ENCODE measurements at places on chromosomes 11 and 22. TPM values are rescaled to one million over a fixed set of nuclear protein-coding genes. Genes with fewer than 3 reads are reported as not detected.

DNA sequence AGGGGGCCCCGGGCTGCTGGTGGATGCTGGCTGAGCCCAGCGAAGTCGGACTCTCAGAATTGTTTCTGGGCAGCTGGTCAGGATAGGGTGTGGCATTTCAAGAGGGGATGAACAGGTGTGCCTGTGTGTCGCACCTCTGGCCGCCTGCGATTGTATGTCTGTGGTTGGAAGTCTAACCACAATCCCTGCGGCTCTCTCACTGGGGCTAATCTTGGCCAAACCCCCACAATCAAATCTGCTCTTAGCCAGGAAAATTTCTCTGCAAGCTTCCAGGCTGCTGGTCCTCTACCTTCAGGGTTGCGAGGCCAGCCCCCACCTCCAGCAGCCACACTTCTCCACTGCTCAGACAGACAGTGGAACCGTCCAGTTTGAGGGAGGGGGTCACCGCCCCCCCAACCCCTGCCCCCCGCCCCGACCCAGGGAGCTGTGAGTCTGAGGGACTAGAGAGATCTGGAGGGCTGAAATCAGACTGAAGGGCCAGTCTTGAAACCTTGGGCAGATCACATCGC lies 953 bp downstream of the ATG16L2 start:
- no peak for DNase-seq

SLC17A6 gene
- not detected for polyA plus RNA-seq

DNA sequence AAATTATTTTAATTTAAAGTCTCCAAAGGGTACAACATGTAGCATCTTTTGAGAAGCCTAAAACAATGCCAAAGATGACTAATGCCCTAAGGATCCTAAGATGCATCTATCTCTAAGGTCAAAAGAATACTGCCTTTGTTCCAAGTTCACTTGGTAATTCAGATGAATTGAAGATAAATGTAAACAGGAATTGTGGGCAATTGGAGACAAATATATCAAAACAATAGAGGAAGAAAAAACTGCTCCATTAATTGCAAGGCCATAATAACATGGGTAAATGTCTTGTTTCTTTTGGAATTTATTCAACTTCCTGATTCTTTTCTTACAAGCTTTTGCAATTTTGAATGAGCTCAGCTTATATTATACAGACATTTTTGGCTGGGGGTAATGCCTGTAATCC lies 338.6 kb downstream of the TTC28 start:
- no peak for DNase-seq

DNA sequence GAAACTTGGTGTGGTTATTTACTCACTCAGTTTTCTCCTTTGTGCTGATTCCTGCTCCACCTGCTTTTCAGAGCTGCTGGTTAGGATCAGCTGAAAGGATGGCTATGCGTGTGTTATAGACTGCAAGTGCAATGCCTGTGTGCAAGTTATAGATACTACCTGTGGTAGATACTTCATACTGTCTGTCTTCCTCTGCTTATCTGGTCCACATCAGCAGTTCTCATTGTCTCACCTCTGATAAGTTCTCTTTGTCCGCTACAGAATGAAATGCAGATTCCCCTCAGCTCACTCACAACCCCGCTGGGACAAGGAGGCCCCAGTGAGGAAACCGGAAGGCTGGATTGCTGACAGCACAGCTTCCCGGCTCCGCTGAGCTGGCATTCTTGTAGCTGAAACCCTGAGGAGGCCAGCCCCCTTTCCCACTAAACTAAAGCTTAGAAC lies 37.5 kb upstream of the LYVE1 start:
- DNase-seq: no peak

ST14 gene
- polyA plus RNA-seq: not detected

DNA sequence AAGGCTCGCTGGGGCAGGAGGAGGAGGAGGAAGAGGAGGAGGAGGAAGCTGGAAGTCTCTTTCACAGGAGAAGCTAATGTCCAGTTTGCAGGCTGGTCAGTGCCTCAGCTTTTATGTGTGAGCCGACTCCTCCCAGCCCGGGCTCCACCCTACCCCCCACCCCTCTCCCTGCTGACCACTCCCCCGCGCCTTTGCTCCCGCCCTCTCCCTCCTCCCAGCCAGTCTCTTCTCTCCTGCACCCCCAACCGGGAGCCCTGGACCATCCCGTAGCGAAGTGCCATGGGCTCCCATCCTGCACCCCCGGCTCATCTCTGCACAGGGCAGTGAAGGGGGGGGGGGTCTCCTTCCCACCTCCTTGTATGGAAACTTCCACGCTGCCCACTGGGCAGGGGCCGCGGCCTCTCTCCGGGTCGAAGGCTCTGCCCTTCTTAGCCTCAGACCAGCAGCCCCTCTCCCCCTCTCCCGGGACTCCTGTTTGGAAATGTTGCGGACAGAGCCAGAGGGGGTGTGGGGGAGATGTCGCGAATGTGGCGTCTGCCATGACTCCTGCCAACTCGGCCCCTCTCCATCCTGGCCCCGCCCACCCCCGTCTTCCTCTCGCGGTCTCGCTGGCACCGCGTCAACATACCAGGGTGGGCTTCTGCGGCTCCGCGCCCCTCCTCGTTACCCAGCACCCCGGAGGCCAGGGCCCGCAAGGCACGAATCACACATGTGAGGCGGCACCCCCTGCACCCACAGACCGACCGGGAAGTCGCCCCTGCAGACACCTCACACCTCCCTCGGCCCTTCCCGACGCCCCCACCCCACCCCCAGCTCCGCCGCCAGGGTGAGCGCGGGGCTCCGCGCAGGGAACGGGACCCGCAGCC lies 1.8 kb downstream of the IGF2 start:
- peak; percentile 95 for DNase-seq

DNA sequence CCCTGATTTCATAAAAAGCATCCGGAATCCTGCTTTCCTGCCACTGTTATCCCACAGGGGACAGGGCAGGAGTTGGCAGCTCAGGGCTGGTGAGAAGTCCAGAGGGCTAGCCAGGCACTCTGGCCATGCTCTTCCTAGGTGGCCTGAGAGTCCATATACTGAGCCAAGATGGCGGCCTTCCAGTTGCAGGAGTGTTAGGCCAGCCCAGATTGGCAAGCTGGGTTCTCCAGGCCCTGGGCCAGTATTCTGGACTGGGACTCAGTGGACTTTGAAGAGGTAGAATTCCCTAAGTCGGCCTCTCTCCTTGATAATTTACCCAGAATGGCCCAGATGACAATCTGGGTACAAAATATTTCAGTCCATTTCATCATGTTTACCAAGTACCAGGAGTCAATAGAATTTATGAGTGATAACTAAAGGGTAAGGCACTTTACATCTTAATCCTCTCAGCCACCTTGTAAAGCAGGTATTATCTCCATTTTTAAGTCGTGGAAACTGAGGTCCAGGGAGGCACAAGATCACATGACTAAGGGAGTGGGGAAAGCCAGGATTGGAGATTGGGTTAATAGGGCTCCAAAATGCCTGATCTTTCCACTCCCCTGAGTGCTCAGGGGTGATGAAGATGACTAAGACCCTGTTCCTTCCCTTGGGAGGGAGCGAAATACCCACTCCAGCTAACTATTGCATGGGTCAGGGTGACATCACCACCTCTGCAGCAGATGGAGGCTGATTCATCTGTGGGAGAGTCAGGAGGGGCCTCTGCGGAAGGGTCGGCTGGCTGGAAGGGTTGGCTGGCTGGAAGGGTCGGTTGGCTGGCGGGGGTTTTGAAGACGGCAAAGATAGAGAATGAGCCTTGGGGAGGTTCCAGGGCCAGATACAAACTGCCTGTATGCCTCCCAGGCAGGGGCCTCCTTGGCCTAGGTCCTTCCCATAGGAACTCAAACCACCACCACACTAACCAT lies 1.2 kb upstream of the MICALL1 start:
- peak; percentile 58 for DNase-seq

SAAL1 gene
- polyA plus RNA-seq: 19.6 TPM

JHY gene
- 2.9 TPM for polyA plus RNA-seq

GRCh38 chr11:65573391-65574079 lies 1.2 kb downstream of the FAM89B start:
- DNase-seq: no peak

DNA sequence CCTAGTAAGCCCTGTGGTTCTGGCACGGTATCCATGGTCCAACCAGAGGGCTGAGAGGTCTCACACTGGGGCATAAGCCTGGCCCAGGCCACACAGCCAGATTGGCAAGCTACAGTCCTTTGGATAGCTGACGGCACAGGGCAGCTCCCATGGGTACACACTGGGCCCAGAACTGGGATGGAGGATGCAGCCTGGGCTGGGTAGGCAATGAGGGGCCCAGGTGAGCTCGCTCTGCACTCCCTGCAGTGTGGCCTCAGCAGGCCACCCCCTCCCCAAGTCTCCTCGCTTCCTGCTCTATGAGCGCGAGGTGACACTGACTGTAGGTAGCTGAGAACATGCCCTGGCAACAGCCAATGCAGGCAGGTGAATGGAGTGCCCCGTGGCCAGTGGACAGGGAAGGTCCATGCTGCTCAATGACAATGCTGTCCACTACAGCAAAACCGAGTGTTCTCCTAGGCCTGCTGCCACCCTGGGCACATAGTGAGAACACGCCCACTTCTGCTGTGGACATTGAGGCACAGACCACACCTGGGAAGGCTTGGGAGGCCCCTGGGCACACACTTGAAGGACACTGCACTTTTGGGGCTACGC lies 3.8 kb downstream of the ARVCF start:
- DNase-seq: no peak

CALCA gene
- not detected for polyA plus RNA-seq

OR8J3 gene
- not detected for polyA plus RNA-seq

DNA sequence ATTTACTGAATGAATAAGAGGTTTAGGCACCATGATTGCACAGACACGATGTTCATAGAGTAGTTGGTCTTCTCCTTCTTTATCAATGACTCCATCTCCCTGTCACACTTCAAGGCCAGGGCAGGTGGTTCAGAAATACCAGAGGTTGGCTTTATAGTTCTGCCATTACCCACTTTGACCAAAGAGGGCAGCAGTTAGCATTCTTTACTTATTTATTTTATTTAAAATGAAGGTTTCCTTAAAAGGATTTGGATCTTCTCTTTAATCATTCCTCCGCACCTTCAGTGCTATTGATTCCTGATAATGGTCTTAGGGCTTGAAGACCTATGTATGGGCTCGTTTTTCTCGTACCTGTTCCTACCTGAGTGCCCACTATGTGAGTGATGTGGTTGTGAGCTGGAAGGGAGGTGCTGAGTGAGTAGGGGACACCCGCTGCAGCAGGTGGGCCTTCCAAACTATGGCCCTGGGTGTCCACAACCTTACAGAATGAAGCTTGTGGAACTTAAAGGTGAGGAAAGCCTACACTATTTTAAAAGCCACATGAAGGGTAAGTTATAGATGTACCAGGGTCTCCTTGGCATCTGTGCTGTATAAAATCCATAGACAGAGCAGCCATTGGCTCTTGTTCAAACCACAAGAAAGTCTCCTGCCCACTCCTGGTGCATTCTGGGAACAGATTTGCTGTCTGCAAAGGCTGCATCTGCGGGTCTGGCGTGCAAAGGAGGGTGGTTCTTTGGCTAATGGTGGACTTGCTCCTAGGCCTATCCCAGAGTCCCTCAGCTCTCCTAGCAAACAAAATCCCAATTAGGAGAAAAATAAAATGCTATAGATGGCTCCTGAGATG lies 35.0 kb downstream of the TIMP3 start:
- peak; percentile 51 for DNase-seq

DNA sequence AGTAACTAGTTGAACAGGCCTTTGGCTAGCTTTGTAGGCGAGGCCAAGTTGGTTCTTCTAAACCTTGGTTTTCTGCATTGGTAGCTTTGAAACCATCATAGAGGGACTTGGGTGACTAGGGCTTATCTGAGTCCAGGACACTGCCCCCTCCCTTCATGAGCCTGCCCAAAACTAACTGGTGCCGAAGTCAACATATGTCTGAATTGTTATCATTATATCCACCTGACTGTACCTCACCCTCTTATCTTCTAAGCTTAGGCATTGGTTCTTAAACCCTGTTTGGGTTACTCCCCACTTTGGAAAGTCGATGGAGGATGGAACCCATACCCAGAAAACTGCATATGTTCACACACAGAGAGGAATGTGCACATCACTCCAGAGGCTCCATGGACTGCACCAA lies 7.6 kb upstream of the MAPK8IP1 start:
- no peak for DNase-seq

DNA sequence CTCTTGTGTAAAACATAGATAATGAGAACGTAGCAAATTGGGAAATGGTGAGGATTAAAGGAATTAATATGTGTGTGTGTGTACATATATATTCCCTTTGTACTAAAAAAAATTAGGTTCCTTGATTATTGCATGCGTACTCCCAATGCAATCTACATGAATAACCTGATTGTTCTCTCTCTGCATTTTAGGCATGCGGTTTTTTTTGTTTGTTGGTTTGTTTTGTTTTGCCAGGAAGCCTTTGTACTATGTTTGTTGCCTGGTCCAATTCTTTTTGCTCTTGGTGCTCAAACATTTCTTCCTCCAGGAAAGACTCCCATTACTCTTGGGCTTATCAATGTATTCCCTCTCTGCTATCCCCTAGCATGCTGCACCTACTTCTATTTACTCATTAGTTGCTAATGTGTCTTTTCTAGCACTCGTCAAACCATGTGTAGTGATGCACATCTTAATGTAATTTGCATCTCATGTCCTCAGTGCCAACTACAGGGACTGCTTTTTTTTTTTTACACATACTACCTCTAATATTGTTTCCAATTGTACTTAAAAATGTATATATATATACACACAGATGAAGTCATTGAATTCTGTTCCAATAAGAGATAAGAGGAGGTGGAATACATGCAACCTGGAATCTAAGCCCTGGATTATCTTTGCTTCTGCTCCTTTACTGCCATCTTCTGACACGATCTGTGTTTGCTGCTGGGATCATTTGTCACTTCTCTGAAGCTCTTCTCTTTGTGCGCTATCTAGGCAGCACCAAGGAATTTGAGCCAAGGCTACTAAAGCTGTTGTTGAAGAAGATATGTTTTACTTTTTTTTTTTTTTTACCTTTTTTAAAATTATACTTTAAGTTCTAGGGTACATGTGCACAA lies 197.2 kb upstream of the ANO3 start:
- peak; percentile 9 for DNase-seq

LARGE2 gene
- 2.4 TPM for polyA plus RNA-seq

HORMAD2 gene
- polyA plus RNA-seq: not detected

SCO2 gene
- polyA plus RNA-seq: 3.2 TPM

DNA sequence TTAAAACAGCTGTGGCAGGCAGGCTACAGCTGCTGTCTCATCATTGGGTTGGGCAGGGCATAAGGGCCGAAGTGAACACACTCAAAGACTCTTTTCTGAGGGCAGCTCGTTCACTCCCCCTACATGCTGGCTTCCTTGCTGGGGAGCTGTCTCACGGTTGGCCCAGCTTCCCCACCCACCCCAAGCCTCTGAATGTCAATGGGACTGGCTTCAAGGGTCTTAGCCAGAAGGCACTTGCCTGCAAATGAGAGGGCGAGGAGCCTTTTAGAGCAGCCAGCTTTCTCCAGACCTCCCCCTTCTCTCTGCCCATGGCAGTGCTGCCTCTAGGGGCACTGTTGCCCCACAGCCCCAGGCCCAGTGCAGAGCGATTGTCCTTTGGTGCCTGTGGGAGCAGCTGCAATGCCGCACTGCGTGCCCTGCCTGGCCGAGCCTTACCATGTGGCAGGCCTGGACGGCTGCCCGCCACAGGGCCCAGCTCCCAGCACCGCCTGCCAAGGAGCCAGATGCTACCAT lies 94.7 kb upstream of the RASSF10 start:
- peak; percentile 82 for DNase-seq

BATF2 gene
- 0.28 TPM for polyA plus RNA-seq

SCN2B gene
- polyA plus RNA-seq: 0.03 TPM

GRCh38 chr11:57467508-57468157 lies 7.3 kb downstream of the RTN4RL2 start:
- DNase-seq: no peak

WBP2NL gene
- polyA plus RNA-seq: 0.19 TPM

DCDC1 gene
- polyA plus RNA-seq: 0.12 TPM

GRCh38 chr22:36027935-36028645 lies 534 bp downstream of the RBFOX2 start:
- DNase-seq: peak; percentile 86

KCNJ1 gene
- polyA plus RNA-seq: not detected
